Activated CD4-positive, CD25-positive, alpha-beta regulatory T cell treated with anti-CD3 and anti-CD28 coated beads, Interleukin-2, amount 50 U/mL, for 72 hours (primary cell): ENCODE measurements at places on chromosomes 5 and 9.
A peak's percentile ranks its signal among the peaks of the same experiment; 100 is the strongest.

- no peak for DNase-seq
Observed at GRCh38 chr9:126327714-126328185, 1.1 kb downstream of the MVB12B start.

DNA sequence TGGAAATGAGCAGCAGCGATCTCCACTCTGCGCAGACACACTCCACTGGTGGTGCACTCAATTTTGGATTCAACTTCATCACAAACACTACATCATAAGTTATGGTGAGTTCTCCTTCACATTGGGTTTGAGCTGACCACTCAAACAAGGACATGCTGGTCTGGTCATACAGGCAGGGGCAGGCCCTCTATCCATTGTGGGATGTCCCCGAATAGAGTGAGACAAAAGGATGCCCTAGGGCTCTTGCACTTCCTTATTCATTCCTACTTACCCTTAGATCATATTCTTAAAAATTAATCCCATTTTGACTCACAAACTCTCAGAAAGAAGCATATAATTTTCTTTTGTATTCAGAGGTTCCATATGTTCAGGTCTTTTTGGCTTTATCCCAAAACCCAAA is 16.3 kb upstream of the PJA2 start:
- no peak for DNase-seq

DNA sequence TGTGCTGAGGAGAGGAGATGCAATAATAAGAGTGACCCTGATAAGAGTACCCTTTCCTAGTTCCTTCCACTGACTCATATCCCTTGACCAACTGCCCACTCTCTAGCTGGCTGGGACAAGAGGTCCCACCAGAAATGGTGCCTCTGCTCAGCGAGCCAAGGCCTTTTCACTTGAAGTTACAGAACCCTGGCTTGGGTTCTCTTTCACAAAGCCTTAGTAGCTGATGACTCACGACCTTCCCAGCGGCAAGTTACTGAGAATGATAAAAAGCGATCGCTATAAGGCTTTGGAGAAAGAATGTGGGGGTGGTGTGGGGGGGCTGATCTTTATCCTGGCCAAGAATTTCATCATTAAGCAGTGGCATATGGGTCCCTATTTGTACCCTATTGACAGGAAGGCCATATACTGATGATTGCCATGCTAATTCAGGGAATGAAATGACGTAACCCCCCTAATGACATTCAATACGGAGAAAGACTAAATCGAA is 90.3 kb downstream of the FBXO38 start:
- no peak for DNase-seq

- no peak for DNase-seq
Observed at GRCh38 chr9:111966861-111967291, 70.3 kb downstream of the UGCG start.

DNA sequence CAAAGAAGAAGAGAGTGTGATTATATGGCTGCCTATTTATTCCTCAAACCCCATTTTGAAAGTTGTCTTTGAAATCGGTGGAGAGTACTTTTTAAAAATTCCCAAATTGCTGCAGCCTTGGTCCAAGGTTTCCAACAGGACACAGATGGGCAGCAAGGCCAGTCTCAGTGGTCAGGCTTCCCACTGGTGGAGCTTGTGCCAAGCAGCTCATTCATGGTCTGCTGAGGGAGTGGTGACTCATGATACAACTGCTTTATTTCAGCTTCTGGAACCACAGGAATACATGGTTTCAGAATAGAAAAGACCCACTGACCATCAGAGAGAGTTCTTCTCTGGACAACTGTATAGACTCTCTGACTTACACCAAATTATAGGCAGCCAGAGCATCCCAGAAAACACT is 673.1 kb upstream of the KLF4 start:
- no peak for DNase-seq

- no peak for DNase-seq
Observed at GRCh38 chr5:56822981-56823380, 7.6 kb downstream of the MAP3K1 start.

DNA sequence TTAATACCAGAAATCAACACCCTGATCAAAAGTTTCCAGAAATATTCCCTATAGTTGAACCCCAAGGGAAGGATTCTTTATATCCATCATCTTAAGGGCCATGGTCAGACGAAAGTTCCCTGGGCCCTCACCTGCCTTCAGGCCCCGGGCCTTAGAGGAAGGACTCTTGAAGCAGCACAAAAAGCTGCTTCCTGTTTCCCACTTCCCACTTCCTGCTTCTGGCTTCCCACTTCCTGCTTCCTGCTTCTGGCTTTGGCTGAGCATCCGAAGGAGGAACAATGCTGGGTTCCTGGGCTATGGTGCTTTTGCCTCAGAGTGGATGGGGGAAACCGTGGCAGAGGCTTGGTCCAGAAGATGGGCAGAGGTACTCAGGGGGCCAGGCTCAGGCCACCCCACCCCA is 25.8 kb upstream of the DAP start:
- no peak for DNase-seq

DNA sequence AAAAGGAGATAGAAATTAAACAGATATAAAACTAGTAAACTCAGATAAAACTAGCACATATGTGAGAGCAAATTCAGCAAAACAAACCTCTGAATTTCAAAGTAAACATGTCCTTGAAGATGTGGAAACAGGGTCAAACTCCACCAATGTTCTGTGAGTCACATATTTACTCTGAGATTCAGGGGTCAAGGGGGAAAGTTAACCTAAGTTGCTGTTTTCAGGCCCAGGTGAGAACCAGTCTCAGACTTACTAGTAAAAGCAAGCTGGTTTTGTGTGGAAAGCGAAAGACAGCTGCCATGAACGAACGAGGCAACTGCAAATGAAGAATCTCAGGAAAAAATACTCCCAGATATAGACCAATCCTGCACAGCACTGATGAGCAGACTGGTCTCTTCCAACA is 29.0 kb downstream of the PSMB7 start:
- DNase-seq: no peak

DNA sequence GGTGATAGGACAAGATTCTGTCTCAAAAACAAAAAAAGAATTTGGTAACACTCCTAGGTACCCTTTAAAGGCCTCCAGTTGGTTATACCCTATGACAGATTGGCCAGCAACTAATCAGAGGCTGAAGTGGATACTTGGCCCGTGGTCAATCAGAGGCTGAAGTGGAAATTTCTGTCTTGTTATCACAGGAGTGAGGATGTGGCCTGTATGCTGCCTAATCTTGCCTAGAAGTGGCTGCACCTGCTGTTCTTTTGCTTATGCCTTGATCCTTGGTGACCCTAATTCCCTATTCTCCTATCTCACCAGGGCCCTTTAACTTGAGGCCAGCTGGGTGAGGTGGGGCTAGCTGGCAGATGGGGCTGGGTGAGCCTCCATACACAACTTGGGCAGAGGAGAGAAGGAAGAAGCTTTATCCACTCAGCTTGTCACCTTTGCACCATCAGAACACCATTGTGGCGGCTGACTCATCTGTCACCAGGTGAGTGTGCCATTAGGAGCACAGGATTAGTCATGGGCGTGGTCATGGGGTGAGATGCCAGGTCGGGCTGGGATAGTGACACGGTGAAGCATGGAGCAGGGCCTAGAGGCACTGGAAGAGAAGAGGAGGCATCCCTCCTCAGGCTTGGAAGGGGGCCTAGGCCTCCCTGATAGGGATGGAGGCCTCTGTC is 41.5 kb downstream of the SAR1B start:
- peak; percentile 49 for DNase-seq

GRCh38 chr5:67793418-67793817 is 422.1 kb upstream of the PIK3R1 start:
- DNase-seq: no peak

DNA sequence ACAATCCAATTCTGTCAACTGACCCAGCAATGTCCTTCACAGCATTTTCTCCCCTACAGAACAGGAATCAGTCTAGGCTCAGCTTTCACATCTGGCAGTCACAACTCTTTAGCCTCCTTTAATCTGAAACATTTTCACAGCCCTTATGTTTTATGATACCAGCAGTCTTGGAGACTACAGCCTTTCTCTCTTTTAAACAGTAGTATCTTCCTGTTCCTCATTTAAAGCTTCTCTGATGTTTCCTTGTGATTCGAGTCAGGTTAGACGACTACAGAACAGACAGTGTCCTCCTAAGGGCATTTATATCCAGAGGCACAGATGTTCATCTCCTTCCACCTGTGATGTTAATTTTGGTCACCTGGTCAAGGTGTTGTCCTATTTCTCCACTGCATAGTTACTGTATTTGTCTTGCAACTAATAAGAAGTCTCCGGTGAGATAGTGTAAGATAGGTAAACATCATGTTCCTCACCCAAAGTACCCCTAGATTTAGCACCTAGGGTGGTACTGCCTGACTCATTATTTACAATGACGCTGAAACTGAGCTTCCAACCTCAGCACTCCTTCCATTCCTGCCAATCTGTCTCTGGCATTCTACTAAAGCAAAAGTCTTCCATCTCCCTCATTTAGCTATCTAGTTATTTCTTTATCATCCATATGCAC is 20.7 kb downstream of the TTC39B start:
- no peak for DNase-seq

GRCh38 chr5:2902186-2902585 is 150.7 kb upstream of the IRX2 start:
- DNase-seq: no peak
